Kidney epithelial cell (primary cell): ENCODE measurements at places on chromosomes 11 and 22.

GRCh38 chr11:78820741-78821140 is 246.1 kb upstream of the NARS2 start:
- DNase-seq = no peak

GRCh38 chr11:16610738-16611388 is 127.6 kb upstream of the C11orf58 start:
- no peak for DNase-seq

- DNase-seq = peak; percentile 81
Measured at GRCh38 chr22:24474221-24474620, 20.9 kb upstream of the UPB1 start.

DNA sequence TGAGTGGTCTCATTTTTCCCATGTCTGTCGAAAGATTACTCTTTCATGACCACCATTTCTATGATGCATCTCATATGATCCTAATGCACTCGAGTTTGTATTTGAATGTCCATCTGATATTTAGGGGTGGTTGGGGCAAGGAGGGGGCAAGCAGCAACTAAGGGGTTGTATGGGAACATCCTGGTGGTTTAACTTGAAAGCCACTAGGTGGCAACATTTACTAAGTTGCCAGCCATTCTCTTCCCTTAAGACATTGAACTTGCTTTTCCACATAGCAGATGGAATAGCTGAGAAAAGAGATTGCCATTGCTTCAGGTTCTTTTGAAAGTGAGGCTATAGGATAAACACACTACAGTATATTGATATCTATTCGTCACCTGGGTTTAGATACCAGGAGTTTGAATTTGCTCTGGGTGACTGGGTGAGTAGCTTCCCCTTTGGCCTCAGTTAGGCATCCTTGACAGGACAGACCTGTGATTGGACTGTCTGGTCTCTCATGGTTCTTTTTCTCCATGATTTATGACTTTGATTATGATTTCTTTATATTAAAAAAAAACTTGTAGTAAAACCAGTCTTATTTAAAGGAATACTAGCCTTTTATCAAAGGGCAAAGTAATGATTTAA is 32.4 kb downstream of the NF2 start:
- peak; percentile 42 for DNase-seq

GRCh38 chr11:67456068-67456705 is 1.0 kb downstream of the CABP4 start:
- DNase-seq = no peak

GRCh38 chr22:50678651-50679521 is 6.3 kb downstream of the SHANK3 start:
- DNase-seq = no peak

DNA sequence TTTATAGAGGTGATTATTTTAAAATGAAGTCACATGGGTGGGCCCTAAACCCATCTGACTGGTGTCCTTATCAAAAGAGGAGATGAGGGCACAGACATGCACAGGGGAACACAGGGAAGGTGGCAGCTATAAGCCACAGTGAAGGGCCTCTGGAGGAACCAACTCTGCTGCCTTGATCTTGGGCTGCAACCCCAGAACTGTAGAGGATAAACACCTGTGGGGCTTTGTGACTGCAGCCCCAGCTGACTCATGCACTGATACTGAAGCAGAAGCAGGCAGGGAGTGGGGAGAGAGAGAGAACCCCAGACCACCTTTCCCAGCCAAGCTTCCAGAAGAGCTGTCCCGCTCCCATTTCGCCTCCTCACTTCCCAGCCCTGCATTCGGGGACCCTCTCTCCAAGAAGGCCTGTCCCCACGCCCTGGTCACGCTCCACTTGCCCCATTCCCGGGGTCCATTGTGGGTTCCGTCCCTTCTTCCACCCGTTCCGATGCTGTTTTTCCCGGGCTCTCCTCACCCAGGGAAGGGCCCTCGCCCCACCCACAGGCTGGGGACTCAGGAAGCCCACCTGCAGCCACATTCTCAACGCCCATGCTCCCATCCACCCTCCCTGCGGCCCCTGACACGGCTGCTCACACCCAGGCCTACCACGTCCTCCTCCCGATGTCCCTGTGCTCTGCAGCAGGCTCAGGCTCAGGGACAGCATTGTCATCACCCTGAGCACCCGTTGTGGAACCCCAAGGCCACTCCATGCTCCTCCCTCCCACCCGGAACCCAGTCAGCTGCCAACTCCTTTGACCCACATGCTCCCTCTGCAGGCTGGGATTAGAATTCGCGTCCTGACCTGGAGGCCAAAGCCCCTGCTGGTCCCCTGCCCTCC is 90.8 kb upstream of the SHANK2 start:
- DNase-seq = no peak

GRCh38 chr11:130121445-130121978 is 38.1 kb upstream of the ST14 start:
- peak; percentile 12 for DNase-seq

GRCh38 chr11:70414341-70415100 is 16.2 kb downstream of the CTTN start:
- DNase-seq = no peak

DNA sequence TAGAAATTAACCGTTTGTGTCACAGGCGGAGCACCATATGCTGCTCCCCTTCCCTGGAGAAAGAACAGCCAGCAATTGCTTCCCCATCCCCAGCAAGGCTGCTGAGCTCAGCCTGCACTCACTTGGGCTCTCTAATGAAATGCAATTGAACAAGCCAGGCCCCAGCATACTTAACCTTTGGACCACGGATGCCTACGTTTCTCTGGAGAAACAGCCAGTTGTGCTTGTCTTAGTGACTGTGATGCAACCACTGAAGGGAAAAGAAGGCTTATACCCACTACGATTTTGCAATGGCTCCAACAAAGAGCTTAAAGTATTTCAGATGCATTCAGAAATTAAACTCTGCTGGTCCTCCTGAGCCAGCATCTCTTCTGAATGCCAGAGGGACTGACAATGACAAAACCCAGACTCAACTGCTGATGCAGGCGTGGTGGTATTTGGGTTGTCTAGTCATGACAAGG is 51.3 kb upstream of the SESN3 start:
- no peak for DNase-seq

- DNase-seq = no peak
Measured at GRCh38 chr11:66861038-66861773, 4.3 kb downstream of the LRFN4 start.

DNA sequence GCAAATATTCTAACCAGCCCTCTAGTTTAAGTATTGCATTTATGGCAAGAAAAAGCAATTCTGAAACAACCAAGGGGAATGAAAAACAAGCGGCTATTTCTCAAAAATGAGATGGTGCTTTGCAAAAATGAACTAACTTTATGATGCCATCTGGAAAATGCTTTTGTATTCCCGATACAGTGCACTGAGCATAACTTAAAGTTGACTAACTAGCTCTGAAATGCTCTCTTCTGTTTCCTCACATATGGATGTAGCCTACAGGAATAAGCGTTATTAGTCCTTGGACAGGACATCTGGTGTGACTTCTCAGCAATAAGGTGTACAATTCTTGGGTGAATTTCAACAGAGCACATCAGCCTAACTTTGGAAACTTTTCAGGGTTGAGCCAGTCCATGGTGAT is 228.2 kb upstream of the DDI1 start:
- no peak for DNase-seq

DNA sequence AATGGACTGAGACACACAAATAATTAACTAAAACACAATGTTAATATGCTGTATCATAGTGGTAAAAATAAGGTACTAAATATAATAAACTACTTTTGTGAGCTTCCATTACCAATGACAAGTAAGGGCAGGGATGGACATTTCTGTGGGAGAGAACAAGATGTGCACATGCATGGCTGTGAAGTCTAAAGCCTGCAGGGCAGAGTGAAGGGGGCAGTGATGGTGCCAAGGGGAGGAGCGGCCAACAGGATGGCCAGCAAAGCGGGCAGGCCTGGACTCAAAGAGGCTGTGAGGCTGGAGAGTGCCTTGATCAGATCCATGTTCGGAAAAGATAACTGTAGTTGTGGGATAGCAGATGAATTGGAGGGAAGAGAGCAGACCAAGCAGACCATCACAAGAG is 12.5 kb downstream of the DESI1 start:
- DNase-seq = no peak

DNA sequence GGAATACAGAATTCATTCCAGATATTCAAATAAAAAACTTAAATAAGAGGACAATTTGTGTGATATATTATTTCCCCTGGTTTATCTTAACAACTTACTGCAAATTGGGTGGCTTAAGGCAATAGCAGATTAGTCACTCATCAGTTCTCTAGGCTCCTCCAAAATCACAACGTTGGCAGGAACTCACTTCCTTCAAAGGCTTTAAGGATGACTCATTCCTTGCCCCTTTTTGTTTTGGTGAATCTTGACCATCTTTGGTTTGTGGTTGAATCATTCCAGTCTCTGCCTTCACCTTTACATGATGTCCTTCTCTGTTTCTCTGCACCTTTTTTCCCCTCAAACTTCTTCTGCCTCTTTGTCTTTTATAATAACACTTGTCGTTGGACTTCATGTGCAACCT is 3.4 kb downstream of the OR10AG1 start:
- DNase-seq = no peak

DNA sequence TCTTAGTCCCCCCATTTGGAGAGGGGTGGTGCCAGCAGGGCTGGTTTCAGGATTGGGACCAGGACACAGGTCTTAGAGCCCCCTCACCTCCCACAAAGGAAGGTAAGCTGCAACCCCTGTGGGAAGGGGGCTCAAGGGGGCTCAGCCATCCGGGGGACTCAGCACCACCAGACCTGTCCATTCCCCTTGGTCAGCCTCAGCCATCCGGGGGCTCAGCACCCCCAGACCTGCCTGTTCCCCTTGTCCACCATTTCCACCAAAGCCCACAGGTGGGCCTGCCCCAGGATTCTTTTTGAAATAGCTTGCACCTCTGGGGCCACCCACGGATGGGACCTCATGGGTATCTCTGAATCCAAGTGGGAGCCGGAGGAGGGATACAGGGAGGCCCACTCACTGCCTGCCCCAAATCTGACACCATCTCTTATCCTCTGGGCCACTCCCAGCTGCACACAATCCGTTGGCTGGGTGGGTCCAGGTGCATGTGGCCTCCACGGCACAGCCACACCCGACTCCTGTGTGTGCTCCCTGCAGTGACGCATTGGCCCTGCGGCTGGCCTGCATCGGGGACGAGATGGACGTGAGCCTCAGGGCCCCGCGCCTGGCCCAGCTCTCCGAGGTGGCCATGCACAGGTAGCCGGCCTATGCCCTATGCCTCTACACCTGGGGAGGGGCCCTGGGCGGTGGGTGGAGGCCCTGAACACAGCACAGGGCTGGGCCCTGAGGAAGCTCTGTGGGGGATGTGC is 15.9 kb downstream of the MCAT start:
- DNase-seq = no peak

DNA sequence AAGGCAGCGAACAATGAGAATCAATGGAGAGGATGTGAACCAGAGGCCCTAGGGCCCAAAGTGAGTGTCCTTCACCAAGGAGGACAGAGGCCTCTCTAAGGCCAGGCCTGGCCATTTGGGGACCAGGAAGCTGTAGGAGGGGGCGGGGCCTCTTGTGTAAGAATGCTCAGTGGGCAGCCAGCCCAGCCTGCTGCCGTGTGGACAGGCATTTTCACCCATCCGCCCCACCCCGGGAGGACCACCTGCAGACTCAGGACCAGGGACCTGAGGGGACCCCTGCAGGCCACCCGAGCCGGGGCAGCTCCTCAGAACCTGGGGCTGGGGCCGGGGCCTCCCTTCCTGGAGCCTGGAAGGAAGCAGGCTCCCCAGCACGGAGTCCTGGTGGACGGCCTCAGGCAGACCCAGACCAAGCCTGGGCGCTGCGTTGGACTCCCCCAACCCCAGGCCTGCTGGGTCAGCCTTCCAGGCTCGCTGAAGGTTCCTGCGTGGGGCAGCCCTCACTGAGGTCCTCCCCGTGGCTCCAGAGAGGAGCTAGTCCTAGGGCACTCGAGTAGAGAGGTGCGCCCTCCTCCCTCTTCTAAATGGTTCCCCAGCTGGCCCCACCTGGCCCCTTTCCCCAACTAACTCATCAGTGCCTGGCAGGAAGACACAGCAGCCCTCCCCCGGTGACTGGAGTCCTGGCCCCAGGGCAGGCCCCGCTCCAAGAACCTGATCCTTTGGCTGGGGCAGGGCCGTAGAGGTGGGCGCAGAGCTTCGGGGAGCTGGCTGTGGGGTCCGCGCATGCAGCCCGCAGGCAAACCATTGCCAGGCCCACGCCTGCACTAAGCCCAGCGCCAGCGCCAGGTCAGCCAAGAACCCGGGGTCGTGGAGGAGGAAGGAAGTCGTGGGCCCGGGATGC is 1.5 kb upstream of the TRABD start:
- DNase-seq = no peak

GRCh38 chr11:40380835-40381234 is 1078.6 kb downstream of the LRRC4C start:
- DNase-seq = no peak

GRCh38 chr11:18392434-18393321 is 1.7 kb upstream of the LDHA start:
- DNase-seq = no peak

GRCh38 chr11:57434640-57435546 is 8.0 kb upstream of the SLC43A3 start:
- peak; percentile 80 for DNase-seq

DNA sequence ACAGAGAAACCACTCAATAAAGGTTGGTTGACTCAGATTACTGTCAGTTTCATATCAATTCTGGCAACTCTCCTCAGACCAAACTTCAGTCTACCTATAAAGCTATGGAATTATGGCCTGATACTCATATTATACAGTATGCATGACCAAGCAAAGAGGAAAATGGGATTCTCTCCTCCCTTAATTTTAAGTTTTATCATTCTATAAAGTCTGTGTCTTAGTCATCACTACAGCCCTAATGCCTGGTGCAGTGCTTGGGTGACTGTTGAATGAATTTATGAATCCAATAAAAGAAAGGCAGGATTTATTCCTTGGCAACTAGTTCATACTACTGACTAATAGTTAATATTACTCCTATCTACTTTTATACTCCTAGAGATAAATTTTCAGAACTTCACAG is 37.6 kb upstream of the GRAMD1B start:
- no peak for DNase-seq

- DNase-seq = no peak
Measured at GRCh38 chr22:21736948-21737347, 1.4 kb upstream of the YPEL1 start.

GRCh38 chr11:85171648-85172257 is 455.4 kb downstream of the DLG2 start:
- no peak for DNase-seq

- no peak for DNase-seq
Measured at GRCh38 chr22:45033136-45033535, 23.3 kb upstream of the PHF21B start.

- DNase-seq = no peak
Measured at GRCh38 chr11:27416568-27417176, 53.7 kb upstream of the CCDC34 start.

GRCh38 chr22:26432619-26433311 is 3.7 kb downstream of the ASPHD2 start:
- DNase-seq = no peak

GRCh38 chr11:131425285-131425684 is 54.9 kb downstream of the NTM start:
- DNase-seq = no peak

DNA sequence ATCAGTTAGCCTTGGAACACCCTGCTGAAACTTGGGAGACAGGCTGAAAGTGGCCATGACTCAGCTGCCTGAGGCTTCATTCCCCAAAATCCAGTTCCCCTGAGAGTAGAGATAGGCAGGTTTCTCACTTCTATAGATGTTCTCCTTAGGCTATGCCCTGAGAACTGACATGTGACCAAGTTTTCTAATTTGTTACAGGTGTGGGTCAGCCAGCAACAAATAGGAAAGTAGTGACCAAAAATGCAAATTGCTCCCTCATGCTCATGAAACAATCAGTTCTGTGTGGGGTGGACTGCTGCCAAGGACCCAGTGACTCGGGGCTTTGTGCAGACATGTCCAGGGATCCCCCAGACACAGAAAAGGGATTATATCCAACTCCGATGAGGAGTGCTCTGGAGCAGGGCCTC is 7.3 kb upstream of the CCDC15 start:
- no peak for DNase-seq
